Ecto neural progenitor cell (in vitro differentiated cells): ENCODE measurements at places on chromosomes 1 and 21.

- DNase-seq: no peak
Observed at GRCh38 chr1:171817511-171818265, 23.6 kb upstream of the DNM3 start.

DNA sequence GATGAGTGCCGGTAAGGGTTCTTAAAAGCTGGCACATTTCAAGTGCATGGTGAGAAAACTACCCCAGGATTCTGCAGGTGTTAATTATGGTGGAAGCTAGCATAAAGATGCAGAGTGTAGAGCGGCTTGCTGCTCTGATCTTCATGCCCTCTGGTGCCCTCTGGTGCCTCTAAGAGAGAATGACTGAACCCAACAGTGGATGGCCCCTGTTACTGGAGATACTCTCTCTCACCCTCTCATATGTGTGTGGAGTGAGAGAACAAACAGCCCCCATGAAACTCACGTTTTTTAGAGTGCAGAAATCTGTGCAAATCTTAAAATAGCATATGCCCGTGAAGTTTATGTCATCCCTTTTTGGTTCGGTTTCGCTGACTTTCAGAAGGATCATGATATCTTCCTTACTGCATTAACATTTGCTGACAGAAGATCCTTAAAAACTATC lies 90.0 kb downstream of the GRIK1 start:
- DNase-seq: peak; percentile 58

DNA sequence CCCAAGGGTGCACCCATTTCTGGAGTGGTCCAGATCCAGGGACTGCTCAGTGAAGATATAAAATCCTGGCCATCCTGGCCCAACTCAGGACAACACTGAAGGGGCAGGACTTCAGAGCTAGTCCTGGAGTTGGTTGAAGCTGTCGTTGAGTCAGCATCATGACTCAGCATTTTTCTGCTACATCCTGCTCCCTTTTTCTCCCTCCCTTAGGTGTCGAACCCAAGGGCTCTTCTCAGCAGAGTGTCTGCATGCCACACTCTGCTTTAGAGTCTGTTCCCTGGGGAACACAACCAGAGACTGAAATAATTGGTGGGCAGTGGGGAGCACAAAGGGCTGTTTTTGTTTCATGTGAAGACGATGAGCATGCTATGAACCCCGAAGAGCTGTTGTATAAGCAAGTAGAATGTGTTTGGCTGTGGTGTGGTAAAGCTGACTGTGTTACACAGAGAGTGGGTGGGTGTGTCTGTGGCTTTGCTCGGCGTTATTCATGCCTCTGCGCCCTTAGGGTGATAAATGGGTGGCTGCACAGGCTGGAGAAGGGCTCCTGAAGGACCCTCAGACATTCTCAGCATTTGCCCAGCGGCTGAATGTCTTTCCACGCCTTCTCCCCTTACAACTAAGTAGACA lies 167.2 kb downstream of the CYYR1 start:
- no peak for DNase-seq

DNA sequence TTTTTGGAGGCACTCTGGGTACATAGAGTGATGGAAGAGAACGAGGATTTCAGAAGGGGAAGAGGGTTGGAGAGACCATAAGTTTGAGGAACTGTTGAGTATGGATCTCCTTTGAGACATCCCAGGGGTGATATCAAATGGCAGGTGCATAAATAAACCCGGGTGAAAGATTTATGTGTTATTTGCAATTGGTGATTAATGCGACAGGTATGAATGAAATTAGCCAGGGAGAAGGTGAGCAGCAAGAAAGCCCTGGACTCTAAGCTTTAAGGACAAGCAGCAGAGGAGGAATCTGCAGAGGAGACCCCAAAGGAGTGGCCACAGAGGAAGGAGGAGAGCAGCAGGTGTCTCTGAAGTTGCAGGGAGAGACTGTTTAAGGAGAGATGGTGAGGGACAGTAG lies 8.8 kb upstream of the REN start:
- DNase-seq: no peak

DNA sequence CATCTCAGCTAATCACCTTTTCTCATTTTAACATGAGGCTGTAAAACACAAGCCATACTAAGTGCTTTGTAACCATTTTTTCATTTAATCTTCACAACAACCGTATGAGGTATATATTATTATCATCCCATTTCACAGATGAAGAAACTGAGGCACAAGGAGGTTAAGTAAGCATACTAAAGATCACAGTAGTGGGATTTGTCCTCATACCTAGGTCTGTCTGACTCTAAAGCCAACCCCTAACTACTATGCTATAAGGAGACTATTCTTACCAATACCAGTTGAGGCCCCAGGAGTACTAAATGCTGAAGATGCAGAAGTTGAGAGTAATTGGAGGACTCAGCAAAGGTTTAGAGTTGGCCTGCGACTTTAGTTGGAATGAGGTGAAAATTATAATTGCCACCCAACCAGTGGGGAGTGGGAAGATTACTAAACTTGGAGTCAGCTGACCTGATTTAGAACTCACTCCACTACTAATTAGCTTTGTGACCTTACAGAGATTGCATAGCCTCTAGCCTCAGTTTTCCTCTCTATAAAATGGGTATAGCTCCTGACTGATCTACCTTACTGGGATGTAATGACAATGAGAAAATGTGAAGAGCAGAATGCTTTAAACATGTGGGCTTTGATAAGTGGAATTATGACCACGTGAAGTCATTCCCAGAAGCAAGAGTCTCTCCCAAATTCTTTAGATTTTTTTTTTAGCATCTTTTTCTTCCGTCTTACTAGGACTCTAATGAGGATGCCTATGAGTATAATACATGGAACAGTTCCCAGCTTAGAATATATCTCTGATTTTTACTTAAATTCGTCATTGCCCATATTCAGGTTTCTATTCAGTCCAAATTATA lies 85.8 kb upstream of the IPO9 start:
- no peak for DNase-seq

GRCh38 chr1:37606481-37607263 lies 10.9 kb upstream of the GNL2 start:
- DNase-seq: no peak

DNA sequence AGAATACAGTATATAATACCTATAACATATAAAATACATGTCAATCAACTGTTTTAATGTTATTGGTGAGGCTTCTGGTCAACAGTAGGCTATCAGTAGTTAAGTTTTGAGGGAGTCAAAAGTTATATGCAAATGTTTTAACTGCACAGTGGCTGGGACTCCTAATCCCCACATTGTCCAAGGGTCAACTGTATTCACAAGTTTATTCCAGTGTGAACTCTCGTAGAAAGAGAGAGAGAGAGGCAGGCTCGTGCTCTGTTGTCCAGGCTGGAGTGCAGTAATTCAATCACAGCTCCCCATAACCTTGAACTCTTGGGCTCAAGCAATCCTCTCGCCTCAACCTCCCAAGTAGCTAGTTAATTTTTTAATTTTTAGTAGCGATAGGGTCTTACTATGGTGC lies 66.0 kb downstream of the NRIP1 start:
- no peak for DNase-seq

- no peak for DNase-seq
Observed at GRCh38 chr1:245641384-245641783, 486.6 kb downstream of the KIF26B start.

DNA sequence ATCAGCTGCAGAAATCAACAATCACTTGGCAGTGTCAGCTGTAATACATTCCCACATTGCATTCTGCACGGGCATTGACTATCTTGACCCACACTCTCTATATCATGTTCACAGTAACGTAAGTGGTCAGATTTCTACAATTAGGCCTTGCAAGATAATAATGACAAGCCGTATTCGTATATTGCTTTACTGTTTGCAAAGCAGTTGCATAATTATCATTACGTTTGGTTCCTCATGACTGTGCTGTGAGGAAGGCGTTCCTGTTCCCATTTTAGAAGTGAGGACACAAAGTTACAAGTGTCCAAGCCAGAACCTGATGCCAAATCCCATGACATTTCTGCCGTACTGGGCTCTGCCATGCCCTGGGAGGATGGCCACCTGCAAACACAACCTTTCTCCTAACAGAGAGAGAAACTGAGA lies 53.5 kb upstream of the TARBP1 start:
- no peak for DNase-seq

- no peak for DNase-seq
Observed at GRCh38 chr1:36486439-36487335, 4.0 kb upstream of the CSF3R start.

DNA sequence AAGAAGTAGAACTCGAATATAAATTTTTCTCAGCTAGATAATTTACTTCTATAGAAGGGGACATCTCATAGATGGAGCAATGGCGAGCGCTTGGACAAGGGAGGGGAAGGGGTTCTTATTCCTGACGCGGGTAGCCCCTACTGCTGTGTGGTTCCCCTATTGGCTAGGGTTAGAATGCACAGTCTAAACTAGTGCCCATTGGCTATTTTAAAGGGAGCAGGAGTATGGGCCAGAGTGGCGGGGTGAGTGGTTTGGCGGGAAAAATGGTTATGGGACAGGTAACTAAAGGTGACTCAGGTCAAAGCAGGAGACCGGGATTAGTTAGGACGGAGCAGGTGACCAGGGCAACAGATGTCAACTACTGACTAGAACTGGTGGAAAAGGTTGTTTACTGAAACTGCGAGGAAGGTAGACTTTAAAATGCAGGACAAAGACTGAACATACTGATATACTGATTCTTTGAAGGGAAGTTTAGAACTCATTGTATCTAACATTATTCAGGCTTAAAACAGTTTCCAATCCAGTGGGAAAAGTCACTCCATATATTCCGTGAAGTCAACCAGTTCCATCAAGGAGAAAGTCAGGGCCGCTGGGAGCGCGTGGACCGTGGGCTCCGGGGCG lies 940 bp upstream of the ATAD3A start:
- peak; percentile 59 for DNase-seq

DNA sequence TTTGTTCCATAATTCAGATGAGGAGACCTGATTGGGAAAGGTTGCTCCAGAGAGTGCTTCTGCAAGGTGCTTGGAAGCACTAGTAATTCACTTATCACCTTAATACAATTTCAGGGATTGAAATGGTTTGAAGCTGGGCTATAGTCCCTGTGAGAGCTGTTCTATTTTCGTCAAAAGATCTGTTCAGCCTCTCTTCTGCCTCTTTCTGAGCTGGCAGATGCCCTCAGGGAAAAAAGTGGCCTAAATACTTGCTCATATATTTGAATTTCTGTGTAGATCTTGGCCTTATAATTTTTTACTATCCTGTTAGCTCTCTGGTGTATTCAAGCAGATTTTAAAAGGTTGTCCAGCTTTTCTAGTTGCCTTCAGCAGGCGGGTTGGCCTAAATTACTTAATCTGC lies 22.3 kb downstream of the C1orf146 start:
- no peak for DNase-seq

- no peak for DNase-seq
Observed at GRCh38 chr1:62224182-62224581, 29.5 kb downstream of the L1TD1 start.

- peak; percentile 62 for DNase-seq
Observed at GRCh38 chr1:228735871-228736586, 750 bp downstream of the RHOU start.
